Hematopoietic multipotent progenitor cell treated with erythropoietin and hydrocortisone succinate and interleukin-3 and kit ligand, for 4 days (in vitro differentiated cells): ENCODE measurements at places on chromosomes 7 and 10.
A peak's percentile ranks its signal among the peaks of the same experiment; 100 is the strongest.

DNA sequence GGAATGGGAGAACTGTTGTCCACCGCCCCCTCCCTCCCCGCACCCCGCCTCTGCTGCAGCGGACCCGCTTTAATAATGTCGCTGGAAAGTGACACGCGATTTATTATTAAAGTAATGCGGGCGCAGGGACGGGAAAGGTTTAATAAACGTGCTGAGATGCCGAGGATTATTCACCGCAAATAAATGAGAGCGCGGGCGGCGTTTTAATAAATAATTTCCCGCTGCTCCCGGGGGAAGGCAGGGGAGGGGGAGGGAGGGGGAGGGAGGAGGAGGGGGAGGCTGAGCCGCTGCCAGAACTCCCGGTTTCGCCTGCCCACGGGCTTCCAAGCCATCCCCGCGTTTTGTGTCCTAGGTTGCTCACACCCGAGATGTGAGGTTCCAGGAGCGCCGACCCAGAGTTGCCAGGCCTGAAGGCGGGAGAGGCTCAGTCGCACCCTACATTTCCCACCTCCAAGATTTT is 5.1 kb downstream of the KAZALD1 start:
- no peak for DNase-seq

GRCh38 chr10:24349379-24350001 is 140.6 kb downstream of the KIAA1217 start:
- DNase-seq, result no peak

DNA sequence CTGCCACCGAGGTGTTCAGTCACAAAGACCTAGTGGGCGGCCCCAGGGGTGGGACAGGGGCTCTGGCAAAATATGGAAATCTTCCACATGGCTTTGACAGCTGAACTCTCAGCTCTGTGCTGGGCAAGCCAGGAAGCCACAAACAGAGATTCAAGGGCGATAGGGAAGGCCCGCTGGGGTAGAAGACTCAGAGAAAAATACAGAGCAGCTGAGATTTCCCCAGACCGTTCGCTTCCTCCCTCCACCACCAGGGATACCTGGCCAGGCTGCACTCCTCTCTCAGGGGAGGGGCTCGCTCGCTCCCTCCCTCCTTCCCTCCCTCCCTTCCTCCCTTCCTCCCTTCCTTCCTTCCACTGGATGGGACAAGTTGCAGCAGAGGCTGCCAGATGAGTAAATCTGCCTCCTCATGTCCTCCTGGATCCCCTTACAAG is 260.5 kb downstream of the PRPF18 start:
- DNase-seq, result peak; percentile 42

GRCh38 chr10:110305767-110306451 is 1.2 kb upstream of the SMNDC1 start:
- DNase-seq, result peak; percentile 94

- DNase-seq, result no peak
Observed at GRCh38 chr7:90994121-90994520, 270.1 kb upstream of the FZD1 start.

- no peak for DNase-seq
Observed at GRCh38 chr7:2824026-2824677, 20.0 kb downstream of the GNA12 start.

GRCh38 chr10:91162495-91163268 is 57.8 kb upstream of the PCGF5 start:
- peak; percentile 86 for DNase-seq

GRCh38 chr7:28698840-28699239 is 259.3 kb downstream of the TRIL start:
- DNase-seq, result no peak

- no peak for DNase-seq
Observed at GRCh38 chr10:110174816-110175215, 32.6 kb upstream of the MXI1 start.

GRCh38 chr10:84004221-84004620 is 135.1 kb upstream of the GHITM start:
- DNase-seq, result no peak

- DNase-seq, result no peak
Observed at GRCh38 chr7:22183522-22184280, 173.3 kb downstream of the RAPGEF5 start.

DNA sequence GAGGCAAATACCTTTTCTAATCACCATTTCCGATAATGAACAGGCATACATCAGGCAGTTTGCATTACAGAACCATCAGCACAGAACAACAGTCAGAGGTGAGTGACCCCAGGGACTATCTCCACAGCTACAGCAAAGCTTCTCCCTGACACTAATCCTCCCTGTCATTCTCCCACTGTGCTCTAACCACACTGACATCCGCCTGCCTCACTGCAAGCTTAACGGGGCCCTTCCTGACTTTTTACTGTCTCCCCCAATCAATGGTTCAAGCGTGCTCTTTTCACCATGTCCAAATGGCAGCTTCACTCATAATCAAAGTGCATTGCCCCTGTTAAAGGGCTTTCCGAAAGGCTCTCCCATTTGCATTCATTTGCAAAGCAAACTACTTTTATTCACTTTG is 196.3 kb downstream of the DNAJC1 start:
- DNase-seq, result peak; percentile 8

GRCh38 chr10:129161150-129161549 is 305.9 kb upstream of the MGMT start:
- peak; percentile 23 for DNase-seq

DNA sequence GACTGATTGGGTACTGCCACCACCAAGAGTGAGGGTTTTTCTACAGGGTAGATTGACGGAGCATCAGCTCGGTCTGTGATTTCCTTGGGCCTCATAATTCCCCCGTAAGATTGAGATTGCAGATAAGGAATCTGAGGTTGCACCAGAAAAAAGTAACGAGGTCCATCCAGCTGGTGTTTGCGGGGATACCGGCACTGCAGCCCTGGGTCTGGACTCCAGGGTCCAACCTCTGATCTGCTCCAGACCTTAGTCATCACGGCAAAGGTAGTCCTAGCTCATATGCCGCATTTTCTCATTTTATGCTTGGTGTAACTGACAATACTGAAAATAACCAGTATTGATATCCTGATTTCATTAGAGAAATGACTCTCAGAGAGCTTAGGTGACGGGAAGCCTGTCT is 3.9 kb downstream of the CARD11 start:
- DNase-seq, result no peak

GRCh38 chr7:29229066-29229465 is 34.5 kb downstream of the CHN2 start:
- DNase-seq, result no peak

- no peak for DNase-seq
Observed at GRCh38 chr7:32516551-32517100, 21.3 kb downstream of the AVL9 start.

DNA sequence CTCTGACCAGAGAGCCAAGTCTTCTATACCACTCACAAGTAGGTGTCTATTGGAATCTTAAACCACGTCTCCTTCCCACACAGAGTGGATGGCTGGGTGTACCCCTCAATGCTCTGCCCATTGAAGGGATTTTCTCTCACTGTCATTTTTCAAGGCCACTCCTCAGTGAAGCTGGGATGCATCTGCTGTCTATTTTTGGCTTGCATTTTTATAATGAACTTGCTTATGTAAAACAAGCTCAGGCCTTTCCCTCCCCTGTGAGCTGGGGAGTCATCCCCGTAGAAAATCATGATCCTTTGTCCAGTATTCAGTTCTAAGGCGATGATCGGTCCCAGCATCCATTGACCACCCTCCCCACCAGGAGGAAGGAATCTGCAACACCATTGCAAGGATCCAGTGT is 9.8 kb upstream of the RBM17 start:
- DNase-seq, result no peak

DNA sequence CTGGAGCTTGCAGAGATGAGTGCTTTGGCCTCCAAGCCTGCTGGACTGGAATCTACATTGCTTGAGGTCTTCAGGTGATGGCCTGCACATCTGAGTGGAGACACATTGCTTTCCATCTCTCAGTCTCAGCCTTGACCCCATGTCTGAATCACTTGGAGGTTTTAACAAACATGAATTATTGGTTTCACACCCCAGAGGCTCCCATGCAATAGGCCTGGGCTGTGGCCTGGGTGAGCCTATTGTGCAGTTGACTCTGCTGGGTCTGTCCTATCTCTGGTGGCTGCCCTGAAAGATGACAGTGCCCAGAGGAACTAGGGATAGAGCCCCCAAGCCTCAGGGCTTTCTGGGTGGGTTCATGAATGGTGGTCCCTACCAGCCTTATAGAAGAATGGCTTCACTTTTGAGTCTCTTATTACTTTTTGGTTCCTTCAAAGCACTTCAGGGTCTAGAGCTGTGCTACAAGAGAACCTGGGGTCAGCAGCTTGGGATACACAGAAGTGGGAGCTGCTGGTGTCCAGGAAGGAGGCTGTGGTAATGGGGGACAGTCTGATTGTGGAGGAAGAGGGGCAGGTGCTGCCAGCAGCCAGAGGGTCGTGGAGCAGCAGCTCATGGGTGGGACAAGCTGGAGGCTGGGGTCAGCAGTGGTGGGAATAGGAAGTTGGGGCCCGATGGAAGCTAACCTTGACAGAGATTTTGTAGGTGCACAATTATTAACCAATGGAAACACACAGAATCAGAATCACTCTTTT is 5.5 kb downstream of the RAMP3 start:
- no peak for DNase-seq

- DNase-seq, result no peak
Observed at GRCh38 chr10:85671530-85671929, 695.1 kb downstream of the GRID1 start.

DNA sequence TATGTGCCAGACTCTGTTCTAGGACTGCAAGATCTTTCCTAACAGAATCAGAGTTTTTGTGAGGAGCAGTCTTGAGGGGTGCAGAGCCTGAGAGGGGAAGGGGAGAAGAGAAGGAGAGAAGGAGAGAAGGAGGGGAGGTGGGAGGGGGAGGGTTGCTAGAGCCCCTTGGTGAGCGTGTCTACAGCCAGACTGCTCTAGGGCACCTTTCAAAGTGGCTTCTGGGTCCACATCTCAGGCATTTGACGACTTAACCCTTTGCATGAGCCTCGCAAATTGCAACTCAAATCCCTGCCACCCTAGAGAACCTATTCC is 31.1 kb upstream of the LEP start:
- DNase-seq, result no peak

DNA sequence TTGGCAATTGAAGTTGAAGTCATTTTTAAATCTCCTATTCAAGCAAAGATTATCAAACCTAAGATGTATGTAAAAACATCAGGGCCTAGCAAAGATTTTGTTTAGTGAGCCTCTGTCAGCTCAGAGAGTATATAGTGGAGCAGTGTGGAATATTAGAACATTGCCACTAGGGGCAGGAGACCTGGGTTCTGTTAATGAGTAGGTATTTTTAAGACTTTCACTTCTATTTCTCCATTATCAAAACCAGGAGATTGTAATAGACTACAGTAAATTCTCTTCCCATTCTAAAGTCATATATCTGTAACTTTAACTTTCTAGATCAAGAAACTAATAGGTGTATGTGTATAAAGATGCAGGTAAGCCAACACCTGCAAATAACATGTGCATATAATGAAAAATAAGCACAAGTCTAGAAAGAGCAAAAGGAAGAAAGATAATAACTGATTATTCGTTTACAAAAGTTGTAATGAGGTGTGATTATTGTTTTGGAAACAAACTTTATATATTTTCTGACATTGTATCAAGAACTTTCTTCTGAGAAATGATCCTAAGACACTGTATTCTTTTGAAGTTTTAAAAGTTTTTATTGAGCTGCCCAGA is 64.4 kb downstream of the KCND2 start:
- DNase-seq, result peak; percentile 36

DNA sequence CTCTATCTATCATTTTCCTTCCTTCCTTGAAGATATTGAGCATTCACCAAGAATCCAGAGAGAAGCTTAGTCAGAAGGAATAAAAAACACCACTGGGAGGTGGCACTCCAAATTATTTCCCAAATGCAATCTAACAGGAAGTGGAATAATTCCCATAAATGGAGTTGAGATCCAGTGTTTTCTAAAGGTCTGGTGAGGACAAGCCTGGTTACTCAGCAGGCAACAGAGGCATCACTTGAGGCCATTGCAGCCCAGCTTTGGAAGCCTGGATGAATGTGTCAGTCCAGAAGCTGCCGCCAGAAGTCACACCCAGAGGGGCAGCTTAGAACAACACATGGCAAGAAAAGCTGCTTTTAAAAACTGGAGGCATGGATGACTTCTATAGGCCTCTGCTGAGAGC is 288.9 kb upstream of the KLF6 start:
- no peak for DNase-seq

GRCh38 chr10:128068398-128069285 is 57.6 kb downstream of the MKI67 start:
- DNase-seq, result no peak

- no peak for DNase-seq
Observed at GRCh38 chr10:6753644-6754043, 173.6 kb upstream of the PRKCQ start.

- DNase-seq, result peak; percentile 75
Observed at GRCh38 chr7:116859323-116859722, 3.1 kb upstream of the CAPZA2 start.

- peak; percentile 39 for DNase-seq
Observed at GRCh38 chr7:7816084-7816483, 97.7 kb upstream of the RPA3 start.

DNA sequence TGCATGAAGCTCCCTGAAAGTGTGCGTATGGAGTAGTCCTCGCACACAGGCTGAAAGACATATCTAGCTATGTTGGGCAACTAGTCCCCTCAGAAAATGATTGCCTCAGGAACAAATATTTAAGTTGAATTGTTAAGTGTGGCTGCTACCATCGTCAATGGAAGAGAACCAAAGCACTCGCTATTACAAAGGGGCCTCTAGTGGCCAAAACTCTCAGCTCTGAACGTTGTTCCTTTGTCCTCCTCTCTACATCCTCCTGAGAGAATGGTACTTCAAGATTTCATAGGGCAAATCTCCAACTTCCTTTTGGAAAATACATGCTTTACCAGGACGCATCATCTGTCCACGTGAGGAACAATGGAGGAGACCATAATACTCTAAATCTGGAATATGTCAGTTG is 209.9 kb downstream of the NRG3 start:
- DNase-seq, result no peak

- peak; percentile 24 for DNase-seq
Observed at GRCh38 chr7:143886826-143887477, 15.0 kb downstream of the TCAF1 start.

DNA sequence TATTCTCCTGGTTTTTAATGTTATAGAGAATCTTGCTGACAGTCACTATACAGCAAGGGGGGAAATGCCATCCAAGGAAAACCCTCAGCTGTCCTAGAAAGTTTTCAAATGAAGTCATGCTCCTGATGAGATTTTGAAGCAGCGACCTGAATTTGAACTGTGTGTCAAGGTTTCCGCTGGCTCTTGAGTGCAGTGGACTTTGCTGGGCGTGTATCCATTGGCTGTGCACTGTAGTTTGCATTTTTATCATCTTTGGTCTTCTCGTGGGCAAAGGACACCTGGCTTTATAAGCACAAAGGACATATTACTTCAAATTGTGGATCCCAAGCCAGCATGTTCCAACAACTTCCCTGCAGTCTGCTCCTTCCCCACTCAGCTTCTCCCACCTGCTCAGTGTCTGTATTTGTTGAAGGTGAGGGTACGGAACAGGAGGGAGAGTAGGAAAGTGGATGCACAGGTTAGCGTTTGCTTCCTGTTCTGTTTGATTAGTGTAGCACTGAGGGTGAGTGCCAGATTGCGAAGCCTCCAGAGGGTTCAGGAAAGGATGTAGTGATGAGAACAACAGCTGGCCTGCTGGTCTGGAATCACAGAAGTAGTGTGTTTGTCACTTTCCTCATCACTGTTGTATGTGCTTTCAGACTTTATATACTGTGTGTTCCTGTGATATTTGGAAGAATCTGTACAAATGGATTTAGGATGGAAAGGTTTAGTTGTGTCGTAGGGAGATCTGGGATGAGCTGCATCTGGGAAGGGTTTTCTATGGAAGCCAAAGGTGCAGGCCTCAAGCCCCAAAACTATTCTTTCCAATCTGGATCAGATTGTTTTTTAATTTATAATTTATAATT is 204.8 kb downstream of the BMPER start:
- no peak for DNase-seq

- DNase-seq, result no peak
Observed at GRCh38 chr10:131860311-131860710, 40.5 kb upstream of the PPP2R2D start.
